Germinal center (tissue), 1 donor: ENCODE measurements at places on chromosomes 1 and 21.

DNA sequence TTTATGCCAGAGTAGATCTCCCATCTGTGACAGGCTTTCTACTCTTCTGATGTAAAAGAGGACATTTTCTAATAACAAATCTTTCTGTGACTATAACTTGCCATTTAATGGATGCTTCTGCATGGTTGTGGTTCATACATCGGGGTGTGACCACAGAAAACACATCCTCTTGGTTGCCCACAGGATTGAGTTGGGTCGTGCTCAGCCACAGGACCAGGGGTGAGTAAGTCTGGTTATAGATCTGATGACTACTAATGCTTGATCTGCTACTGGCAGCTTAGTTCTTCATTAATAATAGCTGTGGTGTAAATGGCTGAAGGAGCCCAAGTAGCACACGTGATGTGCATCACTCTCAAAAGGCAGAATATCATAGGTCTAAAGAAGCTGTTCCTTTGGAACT lies 328.2 kb downstream of the RWDD3 start:
- DNase-seq: no peak

DNA sequence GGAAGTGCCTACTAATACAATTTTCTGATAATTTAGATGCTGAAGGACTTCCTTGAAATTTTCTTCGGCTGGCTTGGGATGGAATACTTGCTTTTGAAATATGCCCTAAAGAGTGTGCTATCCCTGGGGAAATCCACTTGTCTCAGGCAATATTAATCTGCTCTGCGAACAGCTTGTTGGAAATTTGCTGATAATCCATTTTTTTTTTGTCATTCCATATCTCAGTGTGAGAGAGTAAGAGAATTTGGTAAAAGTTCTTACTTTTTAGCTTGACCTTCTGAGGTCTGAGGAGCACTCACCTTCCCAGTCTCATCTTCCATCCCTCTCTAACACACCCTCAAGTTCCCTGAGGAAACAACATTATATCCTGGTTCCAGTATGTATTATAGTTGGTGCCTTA lies 36.8 kb downstream of the DNAJC6 start:
- DNase-seq: no peak

- no peak for DNase-seq
Measured at GRCh38 chr1:183609759-183610452, 19.6 kb upstream of the NCF2 start.

DNA sequence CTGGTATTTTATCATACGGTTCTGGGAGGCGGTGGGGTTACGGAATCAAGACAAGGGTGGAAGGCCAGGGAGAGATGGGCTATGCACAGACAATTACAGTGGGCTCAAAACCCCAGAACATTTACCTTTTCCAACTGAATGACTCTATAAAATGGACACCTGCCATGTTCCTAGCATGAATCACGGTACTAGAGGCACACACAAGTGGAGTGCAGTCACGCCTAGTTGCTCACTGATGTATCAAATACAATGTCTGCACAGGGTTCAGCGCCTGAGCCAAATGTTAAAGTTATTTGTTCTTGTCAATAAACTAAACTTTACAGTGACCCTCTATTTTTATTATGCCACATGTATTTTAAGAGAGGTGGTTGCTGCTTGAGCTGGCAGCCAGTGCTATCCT lies 121.4 kb downstream of the ATG4C start:
- DNase-seq: no peak

DNA sequence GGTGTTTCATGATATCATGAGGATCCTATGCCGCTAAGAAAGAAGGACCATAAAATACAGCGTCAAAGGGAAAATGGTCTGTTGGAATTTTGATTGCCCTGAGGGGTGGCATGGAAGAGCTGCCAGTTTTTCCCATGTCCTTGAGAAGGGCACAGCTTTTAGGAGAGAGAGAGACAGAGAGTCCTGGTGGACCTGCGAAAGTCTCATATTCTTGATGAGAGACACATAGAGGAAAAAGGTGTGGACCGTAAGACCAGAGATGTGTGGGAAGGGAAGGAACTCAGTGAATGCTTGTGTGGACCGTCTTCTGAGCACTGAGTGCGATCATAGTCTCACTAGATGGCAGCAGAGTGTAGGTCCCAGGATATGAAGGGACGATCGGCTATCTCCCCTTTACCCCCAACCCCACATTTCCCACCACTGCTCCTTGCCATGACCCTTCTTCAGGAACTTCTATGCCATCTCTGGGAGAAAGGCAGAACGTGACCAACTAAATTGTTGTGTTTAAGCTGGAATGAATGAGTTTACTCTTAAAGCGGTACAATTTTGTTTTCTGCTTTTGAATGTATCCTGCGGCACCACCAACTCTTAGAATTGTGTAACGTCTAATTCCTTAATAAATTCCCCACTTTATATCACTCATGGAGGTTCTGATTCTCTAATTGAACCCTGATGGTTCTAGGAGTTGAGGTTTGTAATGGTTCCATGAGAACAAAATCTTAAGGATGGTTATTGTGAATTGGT lies 117.7 kb downstream of the CTH start:
- DNase-seq: peak; percentile 5

GRCh38 chr1:160149716-160150115 lies 1.7 kb upstream of the ATP1A4 start:
- no peak for DNase-seq

GRCh38 chr1:54995013-54995760 lies 3.5 kb upstream of the BSND start:
- no peak for DNase-seq

DNA sequence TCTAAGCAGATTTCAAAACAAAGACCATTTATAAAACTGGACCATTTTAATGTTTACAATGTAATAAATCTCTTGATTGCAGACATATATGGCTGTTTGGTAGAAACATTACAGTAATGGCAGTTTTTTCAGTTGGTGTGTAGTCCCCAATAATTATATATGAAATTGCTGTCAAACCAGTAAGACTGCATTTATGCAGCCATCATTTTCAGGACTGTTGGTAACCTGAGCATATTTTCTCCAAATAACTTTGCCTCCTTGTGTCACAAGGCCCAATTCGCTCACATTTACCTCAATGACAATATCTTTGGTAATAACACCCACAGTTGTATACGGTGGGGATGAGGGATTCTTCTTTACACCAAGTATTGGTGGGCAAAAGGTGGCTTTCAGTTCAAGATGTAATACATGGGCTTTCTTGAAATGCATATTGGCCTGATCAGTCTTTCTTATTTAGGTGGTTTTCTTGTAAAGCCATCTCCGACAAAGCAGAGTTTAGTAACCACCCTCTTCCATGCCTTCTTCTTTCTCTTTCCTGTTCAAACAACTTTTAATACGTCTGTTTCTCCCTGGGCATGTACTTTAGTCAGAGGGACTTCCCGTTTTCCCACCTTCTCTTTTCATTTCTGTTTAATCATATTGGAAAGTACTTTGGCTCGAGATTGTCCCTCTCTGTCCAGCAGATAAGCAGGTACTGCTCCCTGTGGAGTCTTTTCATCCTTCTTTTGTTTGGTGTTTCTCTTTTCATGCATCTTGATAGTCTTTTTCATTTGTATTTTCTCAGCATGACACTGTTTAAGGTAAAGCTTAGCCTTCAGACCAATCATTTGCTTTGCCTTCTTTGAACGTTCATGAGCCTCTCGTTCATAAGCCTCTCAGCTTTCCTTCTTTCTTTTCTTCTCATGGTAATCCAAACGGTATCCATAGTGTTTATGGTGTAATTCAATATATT lies 30.4 kb downstream of the ATP2B4 start:
- DNase-seq: no peak

- DNase-seq: no peak
Measured at GRCh38 chr1:213883618-213884017, 104.2 kb upstream of the PROX1 start.

GRCh38 chr21:45303091-45303615 lies 15.5 kb upstream of the POFUT2 start:
- no peak for DNase-seq

GRCh38 chr1:224852901-224853568 lies 76.4 kb upstream of the DNAH14 start:
- no peak for DNase-seq

DNA sequence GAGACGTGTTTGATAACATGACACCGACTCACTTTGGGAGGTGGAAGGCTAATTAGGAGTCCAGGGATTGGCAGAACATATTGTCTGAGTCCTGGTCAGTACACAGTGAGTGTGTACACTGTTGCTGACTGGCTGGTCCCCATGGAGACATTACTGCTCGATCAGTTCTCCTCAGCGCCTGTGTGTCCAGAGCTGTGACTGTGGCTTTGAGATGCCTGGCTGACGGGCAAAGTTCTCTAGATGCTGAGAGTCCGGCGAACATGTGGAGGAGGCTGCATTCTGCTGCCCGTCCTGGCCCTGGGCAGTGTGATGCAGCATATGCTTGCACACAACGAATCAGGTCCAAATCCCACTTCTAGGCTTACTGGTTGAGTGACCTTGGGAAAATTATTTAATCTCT lies 280.1 kb upstream of the ST6GALNAC5 start:
- DNase-seq: no peak

DNA sequence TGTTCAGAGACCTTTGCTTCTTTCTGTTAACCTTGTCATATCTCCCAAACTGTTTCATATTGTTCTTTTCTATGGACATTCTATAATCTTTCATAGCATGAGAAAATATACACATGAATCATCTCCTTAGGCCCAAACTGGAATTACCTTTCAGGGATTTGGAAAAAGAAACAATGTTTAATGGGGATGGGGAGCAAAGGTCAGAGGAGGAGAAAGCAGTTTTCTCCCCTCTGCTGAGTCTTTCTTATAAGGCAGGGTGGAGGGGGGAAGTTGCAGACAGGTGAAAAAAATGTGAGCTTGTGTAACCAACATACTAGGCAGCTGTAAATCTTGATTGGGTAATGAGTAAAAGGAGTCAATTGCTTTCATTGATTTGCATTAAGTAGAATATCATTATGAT lies 164.1 kb downstream of the BRINP2 start:
- DNase-seq: no peak

- no peak for DNase-seq
Measured at GRCh38 chr1:107009281-107009680, 47.2 kb upstream of the PRMT6 start.

GRCh38 chr1:20588634-20589225 lies at the start of gene CDA:
CDA (plus strand) TSS chr1:20589097; CDS start chr1:20589130, 33 bp downstream.
- DNase-seq: no peak

GRCh38 chr1:220084460-220084859 lies 5.1 kb downstream of the BPNT1 start:
- DNase-seq: no peak

- DNase-seq: no peak
Measured at GRCh38 chr1:178500936-178501554, 4.3 kb upstream of the CLEC20A start.

DNA sequence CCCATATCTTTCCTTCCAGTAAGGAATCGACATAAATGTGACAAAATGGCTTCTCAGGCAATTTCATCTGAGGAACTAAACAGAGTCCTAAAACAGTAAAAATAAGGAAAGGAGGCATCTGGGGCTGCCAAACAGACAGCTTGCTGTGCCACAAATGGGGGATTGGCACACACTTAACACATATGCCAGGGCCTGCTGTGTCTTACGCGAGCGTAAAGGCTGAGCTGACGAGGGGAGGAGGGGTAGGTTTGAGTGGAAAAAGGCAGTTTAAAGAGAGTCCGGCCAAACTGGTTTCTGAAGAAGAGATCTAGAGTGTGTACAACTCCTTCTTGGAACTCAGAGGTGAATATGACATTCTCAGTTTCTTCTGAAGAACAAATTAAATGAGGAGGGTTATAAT lies 244.1 kb upstream of the MAP1LC3C start:
- DNase-seq: no peak

GRCh38 chr1:116374353-116375147 lies 1.5 kb downstream of the ATP1A1 start:
- DNase-seq: no peak

- no peak for DNase-seq
Measured at GRCh38 chr1:160996178-160996577, 24.8 kb downstream of the F11R start.

DNA sequence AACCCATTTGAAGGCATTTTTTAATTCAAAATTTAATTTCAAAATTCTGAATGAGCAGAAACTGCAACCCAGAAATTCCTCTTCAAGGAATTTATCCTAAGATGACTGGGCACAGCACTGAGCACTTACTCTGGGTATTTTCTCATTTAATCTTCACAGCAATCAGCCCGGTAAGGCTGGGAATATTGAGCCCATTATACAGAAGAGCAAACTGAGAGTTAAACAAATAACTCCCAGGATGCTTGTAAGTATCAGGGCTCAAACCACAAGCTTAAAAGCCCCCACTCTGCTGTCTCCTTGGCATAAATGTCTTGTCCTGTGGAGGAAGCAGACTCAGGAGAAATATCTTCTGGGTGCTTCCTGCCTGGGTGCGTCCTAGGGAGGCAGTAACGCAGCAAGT lies 53.0 kb upstream of the SPOCD1 start:
- no peak for DNase-seq

- no peak for DNase-seq
Measured at GRCh38 chr1:11880181-11880575, 21.4 kb upstream of the NPPB start.

DNA sequence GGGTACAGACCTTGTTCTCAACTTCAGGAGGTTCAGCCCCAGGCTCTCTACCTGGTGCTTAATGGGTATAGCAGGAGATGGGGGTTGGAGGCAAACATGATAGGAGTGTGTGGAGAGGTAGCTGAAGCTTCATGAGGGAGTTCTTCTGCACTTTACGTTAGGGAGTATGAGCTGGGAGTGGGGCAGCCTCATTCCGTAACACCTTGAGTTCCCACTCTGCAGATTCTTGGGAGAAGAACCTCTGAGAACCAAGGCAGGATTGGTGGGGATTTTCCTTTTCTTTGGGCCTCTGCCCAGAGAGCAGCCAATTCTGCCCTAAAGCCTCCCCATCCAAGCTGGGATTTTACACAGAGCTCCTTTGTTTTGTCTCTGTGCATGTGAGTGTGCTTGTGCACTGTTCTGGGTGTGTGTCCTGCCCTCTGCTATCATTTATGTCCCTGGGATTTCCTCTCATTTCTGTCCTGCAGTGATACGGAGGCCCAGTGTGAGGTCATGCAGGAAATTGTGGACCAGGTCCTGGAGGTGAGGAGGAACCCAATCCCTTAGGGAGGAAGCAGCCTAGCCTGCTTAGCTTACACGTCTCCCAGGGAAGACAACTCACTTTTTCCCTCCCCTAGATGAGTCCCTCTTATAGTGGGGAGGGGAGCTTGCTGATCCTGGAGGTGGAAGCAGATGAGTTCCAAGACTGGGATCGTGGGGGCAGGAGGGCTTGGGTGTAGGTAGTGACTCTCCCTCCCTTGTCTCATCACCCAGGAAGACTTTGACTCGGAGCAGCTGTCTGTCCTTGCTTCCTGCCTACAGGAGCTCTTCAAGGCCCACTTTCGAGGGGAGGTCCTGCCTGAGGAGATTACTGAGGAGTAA lies 11.6 kb upstream of the SLC27A3 start:
- DNase-seq: no peak

- no peak for DNase-seq
Measured at GRCh38 chr1:14090062-14090461, 390.1 kb downstream of the PRDM2 start.

- DNase-seq: no peak
Measured at GRCh38 chr1:104029456-104029970, 279.8 kb downstream of the AMY1C start.

GRCh38 chr1:8017495-8018197 lies 8.5 kb downstream of the ERRFI1 start:
- DNase-seq: no peak

- no peak for DNase-seq
Measured at GRCh38 chr1:203586496-203587081, 40.0 kb upstream of the ATP2B4 start.

- DNase-seq: no peak
Measured at GRCh38 chr1:27253596-27253995, 19.2 kb downstream of the WDTC1 start.

- DNase-seq: no peak
Measured at GRCh38 chr1:245621589-245621988, 466.8 kb downstream of the KIF26B start.
